PC-3 (cell line): ENCODE measurements at places on chromosomes 1 and 21. TPM values are rescaled to one million over a fixed set of nuclear protein-coding genes. Genes with fewer than 3 reads are reported as not detected.
A peak's percentile ranks its signal among the peaks of the same experiment; 100 is the strongest.

- H3K27me3 ChIP-seq, result peaks cover 15% of the 10 kb centered on the region
- no peak for DNase-seq
- no peak overlapping the region for H3K4me3 ChIP-seq
Observed at GRCh38 chr1:236645016-236645680, 40.8 kb upstream of the HEATR1 start.

GRCh38 chr1:152752225-152752624 lies 5.6 kb upstream of the KPRP start:
- no peaks in the 10 kb centered on the region for H3K36me3 ChIP-seq
- H3K4me1 ChIP-seq, result peaks cover 12% of the 10 kb centered on the region
- H3K27me3 ChIP-seq, result peaks cover 9% of the 10 kb centered on the region; the same call in 1 of the 2 replicates
- no peak overlapping the region for H3K27ac ChIP-seq
- DNase-seq, result peak; percentile 89
- H3K4me3 ChIP-seq, result no peak overlapping the region

DNA sequence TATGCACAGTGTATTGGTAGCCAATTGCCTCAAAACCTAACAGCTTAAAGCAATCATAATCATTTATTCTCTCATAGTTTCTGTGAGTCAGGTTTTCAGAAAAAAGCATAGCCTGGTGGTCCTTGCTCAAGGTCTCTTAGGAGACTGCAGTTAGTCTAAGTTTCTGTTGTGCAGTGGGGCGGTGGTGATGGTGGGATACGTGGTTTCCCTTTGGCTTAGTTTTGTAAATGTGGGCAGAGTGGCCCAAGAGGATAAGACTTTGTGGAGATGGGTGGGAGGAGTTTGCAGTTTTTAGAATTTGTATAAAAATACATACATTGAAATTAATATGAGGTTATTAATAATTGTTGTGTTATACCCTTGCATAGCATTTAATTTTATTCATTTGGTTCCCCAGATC lies 68.6 kb downstream of the NOS1AP start:
- H3K36me3 ChIP-seq, result no peaks in the 10 kb centered on the region
- no peaks in the 10 kb centered on the region for H3K27me3 ChIP-seq
- H3K4me1 ChIP-seq, result peaks cover 66% of the 10 kb centered on the region

Gene SHC1
- total RNA-seq, result 106 and 107 TPM in 2 replicates

GRCh38 chr1:184533049-184533448 lies 146.2 kb downstream of the C1orf21 start:
- no peak overlapping the region for H3K4me3 ChIP-seq
- H3K36me3 ChIP-seq, result no peaks in the 10 kb centered on the region
- no peak overlapping the region for H3K27ac ChIP-seq
- no peak for DNase-seq

Gene AIRE
- not detected in 2 replicates for total RNA-seq

DNA sequence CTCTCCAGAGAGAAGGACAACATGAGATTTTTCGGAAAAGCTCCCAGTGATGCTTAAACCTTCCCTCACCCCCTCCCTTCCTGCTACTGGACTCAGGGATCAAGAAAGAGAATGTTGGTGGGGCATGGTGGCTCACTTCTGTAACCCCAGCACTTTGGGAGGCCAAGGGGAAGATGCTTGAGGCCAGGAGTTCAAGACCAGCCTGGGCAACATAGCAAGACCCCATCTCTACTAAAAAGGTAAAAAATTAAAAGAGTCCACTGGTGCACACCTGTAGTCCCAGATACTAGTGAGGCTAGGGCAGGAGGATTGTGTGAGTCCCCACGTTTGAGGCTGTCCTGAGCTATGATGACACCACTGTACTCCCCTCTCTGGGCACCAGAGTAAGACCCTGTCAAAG lies 162.9 kb upstream of the RAB4A start:
- H3K4me3 ChIP-seq, result no peak overlapping the region
- H3K27ac ChIP-seq, result no peak overlapping the region
- DNase-seq, result no peak

Gene PDC
- not detected in 2 replicates for total RNA-seq

- DNase-seq, result no peak
- no peak overlapping the region for H3K27ac ChIP-seq
- no peak overlapping the region for H3K4me3 ChIP-seq
- no peaks in the 10 kb centered on the region for H3K36me3 ChIP-seq
Observed at GRCh38 chr1:148308832-148309458, 156.9 kb upstream of the NBPF11 start.

DNA sequence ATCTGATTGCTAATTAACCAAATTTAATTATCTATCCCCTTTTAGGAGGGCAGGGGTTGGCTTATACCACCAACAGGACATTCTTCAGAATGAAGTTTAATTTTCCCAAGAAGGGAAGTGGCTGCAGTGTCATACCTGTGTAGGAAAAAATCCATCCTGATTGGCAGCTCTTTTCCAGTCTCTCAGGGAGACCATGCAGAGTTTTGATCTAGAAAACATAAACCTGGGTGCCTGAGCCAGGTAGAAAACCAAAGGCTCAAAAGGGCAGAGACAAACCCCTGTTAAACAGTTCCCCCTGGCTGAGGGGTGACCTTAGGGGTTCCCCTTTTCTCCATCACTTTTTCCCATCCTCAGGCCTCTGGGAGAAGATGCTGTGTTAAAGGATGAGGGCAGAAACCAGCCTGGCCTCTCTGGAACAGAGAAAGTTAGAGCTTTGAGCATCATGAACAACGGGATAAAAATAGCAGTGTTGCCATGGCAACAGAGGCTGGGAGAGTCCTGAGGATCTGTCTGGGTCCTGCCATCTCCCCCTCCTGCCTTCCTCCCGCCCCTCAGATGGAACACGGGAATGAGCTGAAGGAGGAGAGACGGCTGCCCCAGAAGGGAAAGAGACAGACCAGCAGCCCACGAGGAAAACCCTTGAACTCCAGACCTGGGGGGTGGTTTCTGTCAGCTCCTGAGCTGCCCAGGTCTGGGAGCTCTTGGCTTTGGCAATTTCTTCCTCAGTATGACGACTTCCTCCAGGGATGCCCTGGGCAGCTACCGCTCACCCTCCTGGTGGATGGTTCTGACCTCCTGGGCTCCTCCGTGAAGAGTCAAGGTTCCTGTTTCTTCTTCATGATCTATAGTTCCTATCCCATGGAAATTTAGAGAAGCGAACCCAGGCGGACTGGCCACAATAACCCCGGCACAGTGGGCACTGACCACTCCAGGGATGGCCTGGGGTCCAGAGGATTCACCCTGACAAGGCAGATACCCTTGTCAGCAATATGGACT lies 14.0 kb upstream of the LEMD1 start:
- no peak for DNase-seq
- no peaks in the 10 kb centered on the region for H3K36me3 ChIP-seq
- H3K4me1 ChIP-seq, result peaks cover 7% of the 10 kb centered on the region
- H3K4me3 ChIP-seq, result no peak overlapping the region
- H3K27me3 ChIP-seq, result peaks cover 13% of the 10 kb centered on the region; the same call in 1 of the 2 replicates

Gene ELOVL1
- total RNA-seq, result 89.5 and 128 TPM in 2 replicates

- H3K27ac ChIP-seq, result peak overlapping the region; percentile 34
- H3K36me3 ChIP-seq, result no peaks in the 10 kb centered on the region
- peaks cover 29% of the 10 kb centered on the region for H3K4me1 ChIP-seq
Observed at GRCh38 chr1:19032701-19033514, 76.4 kb upstream of the IFFO2 start.

DNA sequence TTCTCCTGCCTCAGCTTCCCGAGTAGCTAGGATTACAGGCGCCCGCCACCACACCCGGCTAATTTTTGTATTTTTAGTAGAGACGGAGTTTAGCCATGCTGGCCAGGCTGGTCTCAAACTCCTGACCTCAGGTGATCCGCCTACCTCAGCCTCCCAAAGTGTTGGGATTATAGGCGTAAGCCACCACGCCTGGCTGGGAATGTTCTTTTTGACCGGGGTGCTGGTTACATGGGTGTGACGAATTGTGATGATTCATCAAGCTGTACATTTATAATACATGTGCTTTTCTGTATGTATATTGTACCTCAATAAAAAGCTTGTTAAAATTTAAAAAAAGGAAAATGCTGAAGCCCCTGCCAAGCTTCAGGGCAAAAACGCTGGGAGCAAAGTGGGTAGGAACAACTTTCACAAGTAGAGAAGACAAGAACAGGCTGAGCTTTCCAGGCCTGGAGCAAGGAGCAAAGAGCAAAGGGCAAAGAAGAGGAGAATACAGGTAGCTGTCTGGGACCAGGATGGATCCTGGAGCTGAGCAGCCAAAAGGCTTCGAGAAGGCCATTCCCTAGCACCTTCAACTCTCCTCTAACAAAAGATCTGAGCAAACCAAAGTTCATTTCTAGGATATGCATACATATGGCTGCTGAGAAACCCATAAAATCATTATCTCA lies 20.5 kb upstream of the YRDC start:
- peaks cover 12% of the 10 kb centered on the region for H3K4me1 ChIP-seq
- no peak overlapping the region for H3K27ac ChIP-seq
- no peak for DNase-seq
- H3K36me3 ChIP-seq, result peaks cover 22% of the 10 kb centered on the region

GRCh38 chr1:157040802-157041201 lies 4.7 kb downstream of the ARHGEF11 start:
- no peaks in the 10 kb centered on the region for H3K27me3 ChIP-seq
- peak; percentile 37 for DNase-seq
- no peaks in the 10 kb centered on the region; the same call in 1 of the 2 replicates for H3K36me3 ChIP-seq
- H3K27ac ChIP-seq, result no peak overlapping the region

GRCh38 chr21:34544032-34544496 lies 32.1 kb upstream of the KCNE1 start:
- no peaks in the 10 kb centered on the region for H3K36me3 ChIP-seq

GRCh38 chr1:10957133-10957532 lies 55.3 kb upstream of the TARDBP start:
- no peaks in the 10 kb centered on the region for H3K4me1 ChIP-seq
- no peaks in the 10 kb centered on the region for H3K27me3 ChIP-seq
- DNase-seq, result no peak
- H3K27ac ChIP-seq, result no peak overlapping the region

DNA sequence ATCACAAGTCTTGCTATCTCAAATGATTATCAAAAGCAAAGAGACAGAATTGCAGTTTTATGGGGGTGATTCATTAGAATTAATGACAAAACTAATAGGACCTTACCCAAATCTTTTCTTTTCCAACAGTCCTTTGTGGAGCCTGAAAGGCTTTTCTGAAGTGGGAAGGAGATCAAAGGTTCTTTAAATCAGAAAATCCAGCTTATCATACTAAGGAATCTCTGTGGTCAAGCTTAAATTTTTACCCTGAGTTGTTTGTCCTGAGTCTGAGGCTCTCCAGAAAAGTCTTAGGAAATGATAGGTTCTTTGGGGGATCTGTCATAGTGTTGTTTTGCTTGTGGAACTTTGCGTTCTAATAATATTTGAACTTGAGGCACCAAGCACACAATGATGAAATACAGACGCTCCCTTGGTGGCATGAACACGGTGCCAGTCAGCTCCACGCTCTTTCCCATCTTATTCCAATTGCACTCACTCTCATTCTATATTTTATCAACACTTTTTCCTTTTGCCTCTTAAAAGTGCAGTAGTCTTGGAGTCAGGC lies 38.0 kb upstream of the COL24A1 start:
- H3K4me1 ChIP-seq, result no peaks in the 10 kb centered on the region
- no peak overlapping the region for H3K4me3 ChIP-seq
- H3K27me3 ChIP-seq, result peaks cover 59% of the 10 kb centered on the region
- no peak for DNase-seq

DNA sequence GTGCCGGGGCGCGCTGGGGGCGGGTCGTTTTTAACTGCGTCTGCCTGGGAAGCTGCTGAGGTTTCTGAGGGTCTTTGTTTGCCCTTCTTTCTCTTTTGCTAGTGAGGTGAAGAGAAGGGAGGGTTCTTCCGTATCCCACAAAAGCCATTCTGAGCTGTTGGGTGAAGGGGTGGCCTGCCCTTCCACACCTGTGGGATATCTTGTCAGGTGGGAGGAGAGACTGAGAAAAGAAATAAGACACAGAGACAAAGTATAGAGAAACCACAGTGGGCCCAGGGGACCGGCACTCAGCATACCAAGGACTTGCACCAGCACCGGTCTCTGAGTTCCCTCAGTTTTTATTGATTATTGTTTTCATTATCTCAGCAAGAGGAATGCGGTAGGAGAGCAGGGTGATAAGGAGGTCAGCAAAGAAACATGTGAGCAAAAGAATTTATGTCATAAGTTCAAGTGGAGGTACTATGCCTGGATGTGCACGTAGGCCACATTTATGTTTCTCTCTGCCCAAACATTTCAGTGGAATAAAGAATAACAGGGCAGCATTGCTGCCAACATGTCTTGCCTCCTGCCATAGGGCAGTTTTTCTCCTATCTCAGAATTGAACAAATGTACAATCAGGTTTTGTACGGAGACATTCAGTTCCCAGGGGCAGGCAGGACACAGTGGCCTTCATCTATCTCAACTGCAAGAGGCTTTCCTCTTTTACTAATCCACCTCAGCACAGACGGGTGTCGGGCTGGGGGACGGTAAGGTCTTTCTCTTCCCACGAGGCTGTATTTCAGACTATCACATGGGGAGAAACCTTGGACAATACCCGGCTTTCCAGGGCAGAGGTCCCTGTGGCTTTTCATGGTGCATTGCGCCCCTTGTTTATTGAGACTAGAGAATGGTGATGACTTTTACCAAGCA lies 972 bp downstream of the PGBD2 start:
- H3K4me1 ChIP-seq, result peaks cover 12% of the 10 kb centered on the region; the same call in 1 of the 2 replicates
- peak overlapping the region; percentile 81 for H3K4me3 ChIP-seq
- H3K36me3 ChIP-seq, result no peaks in the 10 kb centered on the region
- peak overlapping the region; percentile 27; the same call in 1 of the 2 replicates for H3K27ac ChIP-seq
- H3K27me3 ChIP-seq, result no peaks in the 10 kb centered on the region

GRCh38 chr1:183736343-183736742 lies 68.6 kb upstream of the RGL1 start:
- no peaks in the 10 kb centered on the region for H3K4me1 ChIP-seq
- no peaks in the 10 kb centered on the region for H3K27me3 ChIP-seq
- H3K36me3 ChIP-seq, result no peaks in the 10 kb centered on the region
- H3K4me3 ChIP-seq, result no peak overlapping the region
- DNase-seq, result no peak

Gene KIF17
- total RNA-seq, result 0.33 and 2.8 TPM in 2 replicates

GRCh38 chr1:48610628-48611542 lies 138.9 kb upstream of the SPATA6 start:
- H3K36me3 ChIP-seq, result no peaks in the 10 kb centered on the region
- no peak overlapping the region for H3K27ac ChIP-seq
- DNase-seq, result no peak
- no peak overlapping the region for H3K4me3 ChIP-seq
- no peaks in the 10 kb centered on the region for H3K4me1 ChIP-seq

DNA sequence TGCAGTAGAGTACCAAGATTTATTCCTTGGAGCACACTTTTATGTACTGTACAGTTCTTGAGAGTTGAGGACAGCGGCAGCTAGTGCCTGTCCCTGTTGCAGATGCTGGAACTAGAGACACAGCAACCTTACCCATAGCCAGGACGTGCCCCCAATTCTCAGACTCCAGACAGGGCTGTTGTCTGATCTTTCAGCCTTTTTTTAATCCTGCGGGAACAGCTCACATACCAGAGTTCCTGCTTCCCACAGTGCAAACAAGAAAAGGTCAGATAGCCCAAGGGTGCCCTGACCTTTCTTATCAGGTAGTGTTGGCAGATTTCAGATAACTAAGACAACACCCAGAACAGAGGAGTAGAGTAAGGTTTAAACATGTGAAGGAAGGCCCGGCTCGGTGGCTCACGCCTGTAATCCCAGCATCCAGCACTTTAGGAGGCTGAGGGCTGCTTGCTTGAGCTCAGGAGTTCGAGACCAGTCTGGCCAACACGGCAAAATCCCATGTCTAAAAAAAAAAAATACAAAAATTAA lies 78.5 kb downstream of the DOP1B start:
- no peak overlapping the region for H3K4me3 ChIP-seq
- no peak overlapping the region for H3K27ac ChIP-seq
- no peak for DNase-seq
- H3K4me1 ChIP-seq, result peaks cover 14% of the 10 kb centered on the region
- H3K27me3 ChIP-seq, result no peaks in the 10 kb centered on the region

Gene AGMAT
- 8.2 and 9.4 TPM in 2 replicates for total RNA-seq
